ENCODE measurements at places on chromosomes 12 and 14.

DNA sequence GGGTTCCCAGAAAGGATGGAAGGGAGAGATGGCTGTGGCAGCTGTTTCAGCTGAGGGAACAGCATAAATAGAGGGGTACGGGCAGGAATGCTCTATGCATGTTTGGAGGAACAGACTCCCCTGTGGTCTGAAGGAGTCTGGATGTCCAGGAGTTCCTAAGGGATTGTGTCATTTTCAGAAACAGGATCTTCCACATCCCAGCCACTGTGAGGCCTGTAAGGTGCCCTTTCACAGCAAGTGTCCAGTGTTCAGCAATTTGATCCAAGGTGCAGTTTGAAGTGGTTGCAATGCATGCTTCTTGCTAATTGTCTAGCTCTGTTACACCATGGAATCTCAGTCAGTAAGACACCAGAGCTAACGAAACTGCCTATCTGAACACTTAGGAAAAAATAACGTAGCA, 46.7 kb upstream of the TCL1A start:
- DNase-seq = no peak
- H3K4me3 ChIP-seq = no peak overlapping the region
- no peak overlapping the region for H3K27ac ChIP-seq
- H3K27me3 ChIP-seq = no peaks in the 10 kb centered on the region
- H3K4me1 ChIP-seq = no peaks in the 10 kb centered on the region

GRCh38 chr12:102702447-102703114, 214.5 kb downstream of the PAH start:
- H3K27ac ChIP-seq = no peak overlapping the region
- H3K27me3 ChIP-seq = no peaks in the 10 kb centered on the region
- H3K36me3 ChIP-seq = no peaks in the 10 kb centered on the region

DNA sequence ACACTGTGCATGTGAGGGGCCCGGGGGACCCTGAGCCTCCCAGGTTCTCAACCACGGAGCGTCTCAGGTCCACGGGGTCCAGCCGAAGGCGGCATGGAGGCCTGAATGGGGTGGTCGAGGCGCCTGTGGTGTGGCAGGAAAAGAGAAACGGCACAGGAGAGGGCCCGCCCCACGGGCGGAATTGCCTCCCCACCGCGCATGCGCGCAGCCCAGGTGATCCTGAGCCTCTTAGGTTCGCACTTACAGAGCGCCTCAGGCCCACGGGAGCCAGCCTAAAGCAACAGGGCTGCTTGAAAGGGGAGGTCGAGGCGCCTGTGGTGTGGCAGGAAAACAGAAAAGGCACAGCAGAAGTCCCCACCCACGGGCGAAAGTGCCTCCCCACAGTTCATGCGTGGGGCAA, 311.0 kb downstream of the ALG10 start:
- H3K4me3 ChIP-seq = no peak overlapping the region
- H3K36me3 ChIP-seq = no peaks in the 10 kb centered on the region
- no peaks in the 10 kb centered on the region for H3K4me1 ChIP-seq
- no peak for DNase-seq
- no peaks in the 10 kb centered on the region for H3K27me3 ChIP-seq

- no peaks in the 10 kb centered on the region for H3K36me3 ChIP-seq
- no peak overlapping the region for H3K27ac ChIP-seq
- DNase-seq = no peak
- H3K4me1 ChIP-seq = no peaks in the 10 kb centered on the region
- no peaks in the 10 kb centered on the region for H3K27me3 ChIP-seq
- H3K4me3 ChIP-seq = no peak overlapping the region
Observed at GRCh38 chr14:99127651-99128167, 144.3 kb downstream of the BCL11B start.

GRCh38 chr12:60475825-60476224, 880.0 kb downstream of the SLC16A7 start:
- no peaks in the 10 kb centered on the region for H3K36me3 ChIP-seq
- H3K4me3 ChIP-seq = no peak overlapping the region
- no peak overlapping the region for H3K27ac ChIP-seq

GRCh38 chr12:117977373-117977772, 8.6 kb upstream of the KSR2 start:
- H3K4me3 ChIP-seq = no peak overlapping the region
- no peak for DNase-seq
- no peaks in the 10 kb centered on the region for H3K36me3 ChIP-seq
- no peak overlapping the region for H3K27ac ChIP-seq
- no peaks in the 10 kb centered on the region for H3K4me1 ChIP-seq

- H3K27ac ChIP-seq = peak overlapping the region; percentile 30
- peaks cover 10% of the 10 kb centered on the region for H3K36me3 ChIP-seq
- no peaks in the 10 kb centered on the region for H3K4me1 ChIP-seq
- no peak overlapping the region for H3K4me3 ChIP-seq
- DNase-seq = no peak
Observed at GRCh38 chr12:110199339-110200123, 75.4 kb downstream of the IFT81 start.

DNA sequence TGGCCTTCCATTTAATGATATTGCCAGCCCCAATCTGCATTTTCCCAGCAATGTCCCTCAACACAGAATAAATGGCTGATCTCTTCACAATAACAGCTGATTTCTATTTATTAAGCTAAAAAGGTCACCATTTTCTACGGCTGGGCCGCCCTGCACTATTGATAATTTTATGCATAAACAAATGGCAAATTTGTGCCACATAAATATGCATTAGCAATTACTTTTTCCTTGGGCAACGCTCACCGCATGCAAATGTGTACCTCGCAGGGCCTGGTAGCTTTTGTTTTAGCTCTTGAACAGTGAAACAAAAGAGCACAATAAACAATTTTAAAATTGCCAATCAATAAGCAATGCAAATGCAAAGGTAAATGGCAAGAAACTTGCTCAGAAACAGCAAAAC, 331.9 kb upstream of the SOX5 start:
- H3K36me3 ChIP-seq = no peaks in the 10 kb centered on the region
- H3K4me3 ChIP-seq = no peak overlapping the region
- H3K27me3 ChIP-seq = no peaks in the 10 kb centered on the region

- no peaks in the 10 kb centered on the region for H3K36me3 ChIP-seq
- H3K4me1 ChIP-seq = peaks cover 9% of the 10 kb centered on the region
- H3K4me3 ChIP-seq = peak within 1 kb of the TSS; percentile 48
- H3K27me3 ChIP-seq = peaks cover 11% of the 10 kb centered on the region
- DNase-seq = peak; percentile 31
Observed at GRCh38 chr12:5945071-5946008, at the start of gene ANO2. ANO2 (minus strand) TSS chr12:5945259; CDS start chr12:5945217, 42 bp downstream.

- H3K27me3 ChIP-seq = no peaks in the 10 kb centered on the region
- H3K27ac ChIP-seq = no peak overlapping the region
- no peak overlapping the region for H3K4me3 ChIP-seq
- no peaks in the 10 kb centered on the region for H3K4me1 ChIP-seq
- no peaks in the 10 kb centered on the region for H3K36me3 ChIP-seq
- no peak for DNase-seq
Observed at GRCh38 chr12:90235642-90236041, 527.0 kb upstream of the ATP2B1 start.

DNA sequence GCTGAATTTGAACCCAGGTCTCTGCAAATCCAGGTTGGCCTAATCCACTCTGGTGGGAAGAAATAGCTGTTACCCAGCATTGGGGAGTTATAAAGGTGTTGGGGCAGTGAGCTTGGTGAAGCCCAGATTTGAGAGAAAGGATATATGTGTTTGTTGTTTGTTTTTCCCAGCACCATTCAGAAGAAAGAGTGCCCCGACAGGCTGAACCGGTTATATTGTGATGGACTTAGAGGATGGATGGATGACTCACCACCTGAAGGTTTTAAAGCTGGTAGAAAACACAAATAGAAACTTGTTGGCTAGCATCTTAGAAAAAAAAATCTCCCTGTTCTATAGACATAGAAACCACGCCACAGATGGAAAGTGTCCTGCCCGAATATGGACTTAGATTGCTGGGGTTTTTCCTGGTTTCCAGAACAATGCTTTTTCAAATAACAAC, 404.6 kb downstream of the MED13L start:
- H3K36me3 ChIP-seq = no peaks in the 10 kb centered on the region
- no peak overlapping the region for H3K4me3 ChIP-seq
- no peak overlapping the region for H3K27ac ChIP-seq
- DNase-seq = no peak
- no peaks in the 10 kb centered on the region for H3K27me3 ChIP-seq

GRCh38 chr12:15650399-15651128, 138.6 kb downstream of the EPS8 start:
- H3K4me3 ChIP-seq = no peak overlapping the region
- no peaks in the 10 kb centered on the region for H3K4me1 ChIP-seq
- no peaks in the 10 kb centered on the region for H3K27me3 ChIP-seq
- no peak for DNase-seq

- no peaks in the 10 kb centered on the region for H3K36me3 ChIP-seq
- peaks cover 33% of the 10 kb centered on the region for H3K4me1 ChIP-seq
- H3K27ac ChIP-seq = no peak overlapping the region
- no peaks in the 10 kb centered on the region for H3K27me3 ChIP-seq
- no peak for DNase-seq
- no peak overlapping the region for H3K4me3 ChIP-seq
Observed at GRCh38 chr12:124769163-124769530, 94.5 kb downstream of the SCARB1 start.

GRCh38 chr14:35938770-35939169, 112.6 kb downstream of the BRMS1L start:
- H3K4me1 ChIP-seq = no peaks in the 10 kb centered on the region
- no peak overlapping the region for H3K4me3 ChIP-seq
- DNase-seq = no peak
- no peak overlapping the region for H3K27ac ChIP-seq
- no peaks in the 10 kb centered on the region for H3K36me3 ChIP-seq

DNA sequence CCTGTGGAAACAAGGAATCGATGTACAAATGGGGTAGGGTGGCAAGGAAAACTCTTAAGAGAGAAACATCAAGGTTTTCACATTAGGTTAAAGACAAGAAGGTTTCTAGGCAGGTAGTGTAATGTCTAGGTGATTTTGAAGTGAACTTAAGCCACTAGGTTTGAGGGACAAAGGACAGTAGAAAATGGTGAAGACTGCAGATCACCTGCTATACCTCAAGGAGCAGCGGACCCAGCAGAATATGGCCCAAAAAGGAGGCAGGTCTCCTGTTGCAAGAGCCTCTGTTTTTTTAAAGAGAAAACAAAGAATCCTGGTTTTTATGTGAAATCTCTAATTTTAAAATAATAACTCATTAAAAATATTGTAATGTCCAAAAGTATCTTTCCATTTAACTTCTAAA, 178.1 kb downstream of the ACSS3 start:
- no peaks in the 10 kb centered on the region for H3K27me3 ChIP-seq
- no peaks in the 10 kb centered on the region for H3K36me3 ChIP-seq
- no peak overlapping the region for H3K27ac ChIP-seq
- no peak overlapping the region for H3K4me3 ChIP-seq
- no peak for DNase-seq

DNA sequence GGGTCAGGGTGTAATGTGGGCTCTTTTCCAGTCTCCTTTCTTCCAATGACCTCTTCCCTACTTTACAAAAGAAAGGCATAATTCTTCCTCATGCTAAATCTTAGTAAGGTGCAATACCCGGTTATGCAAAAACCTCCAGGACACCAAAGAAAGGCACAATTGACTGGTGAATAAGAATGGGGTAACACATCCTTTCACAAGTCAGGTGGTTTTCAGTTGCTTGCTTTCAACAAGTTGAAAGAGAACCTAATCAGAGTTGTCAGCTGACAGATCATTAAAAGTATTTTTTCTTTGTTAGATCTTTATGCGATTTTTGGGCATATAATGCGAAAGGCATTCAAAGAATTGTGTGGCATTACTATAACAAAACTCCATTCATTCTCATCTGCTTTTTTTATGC, 1.3 kb upstream of the AEBP2 start:
- no peak for DNase-seq
- H3K4me1 ChIP-seq = peaks cover 10% of the 10 kb centered on the region
- no peaks in the 10 kb centered on the region for H3K36me3 ChIP-seq
- H3K27ac ChIP-seq = no peak overlapping the region

DNA sequence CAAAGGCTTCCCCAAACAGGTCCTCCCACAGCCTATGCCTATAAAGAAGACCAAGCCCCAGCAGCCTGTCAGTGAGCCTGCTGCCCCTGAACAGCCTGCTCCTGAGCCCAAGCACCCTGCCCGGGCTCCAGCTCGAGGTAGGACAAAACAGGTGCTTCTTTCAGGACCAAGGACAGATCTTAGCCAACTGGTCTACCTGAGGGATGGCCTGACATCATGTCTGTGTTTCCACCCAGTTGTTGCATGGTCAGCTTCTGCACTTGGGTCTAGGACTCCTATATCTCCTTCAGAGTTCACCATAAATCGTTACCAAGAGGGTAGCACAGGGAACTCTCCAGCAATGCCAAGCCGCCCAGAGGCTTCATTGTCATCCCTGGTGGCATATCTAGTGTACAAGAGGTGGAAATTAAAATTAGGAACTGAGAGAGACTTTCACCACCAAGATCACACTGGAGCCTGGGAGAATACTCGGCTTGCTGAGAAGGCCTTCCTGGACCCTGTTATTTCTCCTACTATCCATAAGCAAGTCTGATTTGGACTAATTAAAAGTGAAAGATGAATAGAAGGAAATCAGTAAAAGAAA, 38.2 kb upstream of the OAS1 start:
- DNase-seq = no peak
- H3K4me1 ChIP-seq = no peaks in the 10 kb centered on the region

DNA sequence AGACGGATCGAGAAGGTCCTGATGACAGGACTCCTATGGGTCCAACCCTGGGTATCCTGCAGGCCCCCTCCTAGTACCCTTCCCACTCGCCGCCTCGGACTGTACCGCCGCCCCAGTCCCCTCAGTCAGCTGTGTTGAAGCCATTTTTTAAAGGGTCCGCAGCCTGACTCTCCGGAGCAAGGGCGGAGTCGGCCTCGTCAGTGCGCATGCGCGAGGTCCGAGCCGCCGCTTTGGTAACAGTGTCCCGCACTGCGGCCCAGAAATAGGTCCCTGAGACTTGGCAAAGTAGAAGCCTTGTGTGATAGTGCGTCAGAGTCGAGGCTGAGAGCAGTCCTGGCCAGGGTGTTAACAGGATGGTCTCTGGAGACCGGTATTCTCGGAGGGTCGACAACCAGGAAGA, 769.0 kb upstream of the ALG10B start:
- H3K27me3 ChIP-seq = no peaks in the 10 kb centered on the region
- no peaks in the 10 kb centered on the region for H3K36me3 ChIP-seq
- H3K4me3 ChIP-seq = no peak overlapping the region

DNA sequence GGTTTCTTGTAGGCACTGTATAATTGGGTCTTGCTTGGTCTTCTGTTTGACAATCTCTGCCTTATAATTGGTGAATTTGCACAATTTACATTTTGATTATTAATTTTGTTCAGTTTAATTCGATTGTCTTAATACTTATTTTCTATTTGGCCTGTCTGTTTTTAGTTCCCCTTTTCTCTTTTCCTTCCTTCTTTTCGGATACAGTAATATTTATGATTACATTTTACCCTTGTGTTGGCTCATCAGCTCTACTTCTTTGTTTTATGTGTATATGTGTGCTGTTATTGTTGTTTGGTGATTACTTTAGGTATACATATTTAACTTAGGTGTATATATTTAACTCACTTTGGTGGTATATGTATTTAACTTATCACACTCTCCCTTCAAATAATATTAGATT, 12.8 kb upstream of the BEGAIN start:
- H3K4me3 ChIP-seq = no peak overlapping the region
- no peak for DNase-seq
- H3K4me1 ChIP-seq = peaks cover 10% of the 10 kb centered on the region

- H3K27me3 ChIP-seq = no peaks in the 10 kb centered on the region
- DNase-seq = no peak
- no peaks in the 10 kb centered on the region for H3K4me1 ChIP-seq
- no peak overlapping the region for H3K27ac ChIP-seq
Observed at GRCh38 chr12:115383668-115384067, 699.7 kb upstream of the TBX3 start.

GRCh38 chr14:85090681-85091080, 439.3 kb upstream of the FLRT2 start:
- no peak overlapping the region for H3K27ac ChIP-seq
- DNase-seq = no peak
- no peaks in the 10 kb centered on the region for H3K36me3 ChIP-seq
- H3K4me1 ChIP-seq = no peaks in the 10 kb centered on the region

GRCh38 chr12:25382311-25383106, 131.8 kb upstream of the KRAS start:
- DNase-seq = no peak
- H3K4me3 ChIP-seq = no peak overlapping the region
- H3K27me3 ChIP-seq = no peaks in the 10 kb centered on the region
- peaks cover 10% of the 10 kb centered on the region for H3K4me1 ChIP-seq
